Left ventricle myocardium inferior (tissue), 1 donor: ENCODE measurements at places on chromosomes 11 and 22. TPM values are rescaled to one million over a fixed set of nuclear protein-coding genes. Genes with fewer than 3 reads are reported as not detected.

DNA sequence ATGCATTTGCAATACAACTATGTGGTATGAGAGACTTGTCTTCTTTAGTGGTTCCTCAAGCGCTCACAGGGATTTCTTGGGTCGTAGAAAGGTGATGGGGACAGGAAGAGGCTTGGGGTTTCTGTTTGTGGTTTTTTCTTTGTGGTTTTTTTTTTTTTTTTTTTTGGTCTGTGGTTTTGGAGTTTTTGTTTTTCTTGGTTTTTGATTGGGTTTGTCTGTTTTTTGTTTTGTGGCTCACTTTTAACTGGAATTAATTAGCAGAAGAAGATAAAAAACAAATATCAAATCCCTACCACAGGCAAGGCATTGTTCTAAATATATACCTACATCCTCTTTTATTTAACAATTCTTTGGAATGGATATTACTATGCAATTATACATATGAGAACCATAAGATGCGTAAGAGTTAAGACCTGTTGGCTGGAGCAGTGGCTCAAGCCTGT lies 5.5 kb downstream of the TTC28 start:
- no peak overlapping the region for H3K27ac ChIP-seq
- H3K4me3 ChIP-seq, result no peak overlapping the region
- H3K27me3 ChIP-seq, result no peaks in the 10 kb centered on the region
- H3K4me1 ChIP-seq, result peaks cover 12% of the 10 kb centered on the region

GRCh38 chr11:1118755-1119603 lies 38.8 kb upstream of the MUC5AC start:
- no peaks in the 10 kb centered on the region for H3K36me3 ChIP-seq
- no peak overlapping the region for H3K27ac ChIP-seq
- H3K4me3 ChIP-seq, result no peak overlapping the region
- no peak for DNase-seq

GRCh38 chr11:2212411-2213251 lies 41.0 kb upstream of the TH start:
- no peaks in the 10 kb centered on the region for H3K36me3 ChIP-seq
- peak; percentile 4 for DNase-seq
- H3K4me3 ChIP-seq, result no peak overlapping the region
- H3K4me1 ChIP-seq, result no peaks in the 10 kb centered on the region
- peaks cover 61% of the 10 kb centered on the region for H3K27me3 ChIP-seq

SLC5A1 gene
- total RNA-seq, result 201 TPM

OR4D5 gene
- not detected for total RNA-seq

DNA sequence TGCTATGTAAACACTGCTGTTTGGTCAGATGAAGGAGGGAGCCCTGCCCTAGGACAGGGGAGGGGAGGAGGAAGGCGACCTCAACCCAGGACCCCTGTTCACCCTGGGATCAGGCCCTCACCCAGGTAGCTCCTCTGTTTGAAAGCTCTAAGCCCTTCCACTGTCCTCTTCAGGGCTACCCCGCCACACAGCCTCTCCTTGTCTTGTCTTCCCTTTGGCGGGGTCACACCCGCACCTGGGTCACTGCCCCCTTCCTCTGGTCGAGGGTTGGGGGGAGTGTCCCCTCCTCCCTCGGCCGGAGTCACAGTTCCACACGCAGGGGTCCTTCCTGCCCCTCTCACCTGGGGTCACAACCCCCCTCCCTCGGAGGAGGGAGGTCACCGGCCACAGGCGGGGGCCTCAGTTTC lies 463 bp upstream of the PTPMT1 start:
- H3K36me3 ChIP-seq, result peaks cover 6% of the 10 kb centered on the region
- no peaks in the 10 kb centered on the region for H3K27me3 ChIP-seq
- peak overlapping the region; percentile 98 for H3K4me3 ChIP-seq

MYRF gene
- 0.14 TPM for total RNA-seq

DNA sequence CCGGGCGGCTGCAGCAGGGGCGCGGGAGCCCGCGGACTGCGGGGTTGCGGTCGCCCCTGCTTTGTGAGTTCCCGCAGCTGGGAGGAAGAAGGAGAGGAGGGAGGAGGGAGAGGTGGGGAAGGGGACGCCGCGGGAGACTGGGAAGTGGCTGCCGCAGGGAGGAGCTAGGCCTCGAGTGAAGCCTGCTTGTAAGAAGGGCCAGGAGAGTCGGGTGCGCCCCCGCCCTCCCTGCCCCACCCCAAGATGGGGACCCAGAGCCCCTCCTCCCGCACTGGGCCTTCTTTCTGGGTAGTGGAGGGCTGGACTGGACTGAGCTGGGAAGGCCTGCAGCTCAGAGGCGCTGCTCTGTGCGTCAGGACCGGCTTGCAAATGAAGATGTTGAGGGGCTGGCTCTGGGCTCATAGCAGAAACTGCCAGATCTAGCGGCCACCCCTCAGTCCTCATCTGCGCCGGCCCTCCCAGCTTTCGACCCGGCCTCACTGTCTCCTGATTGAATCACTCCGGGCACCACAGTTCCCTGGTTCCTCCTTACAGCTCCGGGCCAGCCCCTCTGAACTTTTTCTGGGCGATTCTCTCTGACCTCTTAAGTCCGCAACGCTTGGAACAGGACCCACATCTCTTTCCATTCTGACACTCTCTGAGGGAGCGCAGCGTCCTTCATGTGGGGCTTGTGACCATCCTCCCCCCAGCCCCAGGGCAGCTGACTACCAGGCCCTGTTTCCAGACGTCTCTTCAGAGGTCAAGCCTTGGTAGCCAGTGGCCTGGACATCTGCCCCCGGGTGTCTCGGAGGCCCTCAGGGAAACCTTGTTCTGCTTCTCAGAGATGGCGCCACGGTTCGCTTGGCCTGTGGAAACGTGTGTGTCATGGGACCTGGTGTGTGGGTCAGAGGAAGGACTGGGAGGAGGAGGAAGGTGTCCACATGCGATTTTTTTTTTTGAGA lies 21.9 kb downstream of the SERPINH1 start:
- DNase-seq, result peak; percentile 83
- peaks cover 40% of the 10 kb centered on the region for H3K4me1 ChIP-seq
- no peaks in the 10 kb centered on the region for H3K36me3 ChIP-seq
- peak overlapping the region; percentile 98 for H3K27ac ChIP-seq
- H3K4me3 ChIP-seq, result peak overlapping the region; percentile 85
